ENCODE measurements at places on chromosomes 6 and 20.

DNA sequence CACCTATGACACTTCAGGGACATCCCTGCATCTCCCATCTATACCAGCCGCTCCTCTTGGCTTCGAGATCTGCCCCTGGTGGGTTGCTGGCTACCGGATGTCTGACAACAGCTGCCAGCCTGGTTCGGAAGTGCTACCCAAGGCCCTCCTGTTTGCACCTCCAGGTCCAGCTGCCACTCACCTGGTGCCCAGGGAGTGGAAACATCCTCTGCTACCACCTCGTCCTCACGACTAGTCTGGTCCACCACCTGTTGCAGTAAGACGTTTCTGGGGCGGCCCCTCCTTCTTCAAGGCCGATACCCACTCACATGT is 8.3 kb upstream of the PCMTD2 start:
- DNase-seq, result no peak

DNA sequence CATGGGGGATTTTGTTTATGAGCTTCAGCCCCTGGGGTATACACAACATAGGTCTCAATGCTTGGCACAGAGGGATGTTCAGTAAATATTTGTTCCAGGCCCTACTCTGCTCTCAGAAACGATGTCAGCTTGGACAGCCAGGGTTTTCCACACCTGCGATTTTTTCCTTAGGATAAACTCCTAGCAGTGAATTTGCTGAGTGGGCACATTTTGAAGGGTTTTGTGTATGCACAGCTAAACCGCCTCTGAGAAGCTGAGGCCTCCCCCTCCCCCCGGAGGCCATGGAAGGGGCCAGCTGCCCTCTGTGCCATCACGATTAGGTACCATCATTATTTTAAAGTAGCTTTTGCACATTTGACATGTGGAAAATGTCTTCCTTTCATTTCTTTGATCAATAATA is 199.5 kb downstream of the TAF4 start:
- no peak for DNase-seq

GRCh38 chr6:33424855-33425667 is 5.2 kb downstream of the SYNGAP1 start:
- no peak for DNase-seq

DNA sequence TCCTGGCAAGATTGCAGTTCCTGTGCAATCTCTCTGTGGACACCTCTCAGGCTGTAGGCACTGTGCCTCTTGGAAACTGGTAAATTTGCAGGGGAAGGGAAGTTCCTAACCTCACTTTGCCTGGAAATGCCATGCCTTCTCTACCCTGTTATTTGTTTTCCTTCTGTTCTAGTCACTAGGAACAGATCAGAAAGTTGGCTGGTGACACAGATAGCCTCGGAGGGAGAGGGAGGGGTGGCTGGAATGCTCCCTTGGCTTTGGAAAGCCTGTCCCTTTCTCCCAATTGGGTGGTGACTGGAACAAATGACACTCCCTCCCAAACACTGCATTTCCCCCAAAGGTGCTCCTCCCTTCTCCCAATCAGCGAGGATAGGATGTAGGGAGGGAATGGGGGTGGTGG is 131.5 kb upstream of the F13A1 start:
- DNase-seq, result no peak

DNA sequence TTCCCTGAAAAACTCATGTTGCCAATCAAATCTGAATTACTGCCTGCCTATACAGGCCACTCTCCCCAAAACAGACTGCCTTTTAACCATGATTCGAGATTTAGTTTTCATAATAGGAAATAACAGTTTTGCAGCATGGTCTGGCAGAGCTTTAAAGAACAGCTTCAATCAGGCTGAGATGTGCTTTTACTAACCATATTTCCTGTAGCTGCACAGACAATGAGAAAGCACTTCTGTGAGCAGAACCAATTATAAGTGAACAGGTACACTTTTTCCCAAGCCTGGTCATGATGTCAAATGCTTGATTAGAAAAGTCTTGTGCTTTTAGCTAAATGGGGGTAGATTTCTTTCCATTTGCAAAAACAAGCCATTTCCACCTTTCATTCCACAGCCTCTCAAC is 108.2 kb downstream of the THEMIS start:
- no peak for DNase-seq

DNA sequence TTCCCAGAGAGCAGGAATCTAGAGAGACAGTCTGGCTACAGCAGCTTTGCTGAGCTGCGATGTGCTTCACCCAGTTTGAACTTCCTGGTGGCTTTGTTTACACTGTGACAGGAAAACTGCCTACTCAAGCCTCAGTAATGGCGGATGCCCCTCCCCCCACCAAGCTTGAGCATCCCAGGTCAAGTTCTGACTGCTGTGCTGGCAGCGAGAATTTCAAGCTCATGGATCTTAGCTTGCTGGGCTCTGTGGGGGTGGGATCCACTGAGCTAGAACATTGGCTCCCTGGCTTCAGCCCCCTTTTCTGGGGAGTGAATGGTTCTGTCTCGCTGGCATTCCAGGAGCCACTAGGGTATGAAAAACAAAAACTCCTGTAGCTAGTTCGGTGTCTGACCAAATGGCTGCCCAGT is 91.0 kb upstream of the ESR1 start:
- DNase-seq, result no peak

DNA sequence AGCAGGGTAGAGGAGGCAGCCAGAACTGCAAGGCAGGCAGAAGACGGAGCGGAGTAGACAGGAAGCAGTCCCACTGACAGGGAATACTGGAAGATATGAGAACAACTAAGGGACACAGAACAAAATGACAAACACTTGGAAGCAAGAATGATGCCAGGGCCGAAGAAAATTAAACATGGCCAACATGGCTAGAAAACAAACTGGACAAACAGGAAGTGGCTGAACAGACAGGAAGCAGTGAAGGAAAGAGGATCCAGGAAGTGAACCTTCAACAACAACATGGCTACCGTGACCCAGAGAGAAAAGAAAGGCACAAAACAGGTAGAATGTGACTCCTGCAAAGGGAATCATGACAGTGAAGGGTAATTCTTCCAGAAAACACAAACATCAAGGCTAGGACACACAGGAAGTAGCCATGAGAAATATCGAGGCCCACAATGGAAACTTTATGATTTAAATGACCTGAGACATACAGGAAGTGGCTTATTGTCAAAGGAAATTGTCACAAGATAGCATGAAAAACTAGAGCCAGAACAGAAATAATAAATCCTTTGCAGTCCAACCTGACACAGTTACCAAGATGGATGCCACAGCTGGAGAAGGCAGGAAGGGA is 9.1 kb downstream of the COL11A2 start:
- DNase-seq, result peak; percentile 38

DNA sequence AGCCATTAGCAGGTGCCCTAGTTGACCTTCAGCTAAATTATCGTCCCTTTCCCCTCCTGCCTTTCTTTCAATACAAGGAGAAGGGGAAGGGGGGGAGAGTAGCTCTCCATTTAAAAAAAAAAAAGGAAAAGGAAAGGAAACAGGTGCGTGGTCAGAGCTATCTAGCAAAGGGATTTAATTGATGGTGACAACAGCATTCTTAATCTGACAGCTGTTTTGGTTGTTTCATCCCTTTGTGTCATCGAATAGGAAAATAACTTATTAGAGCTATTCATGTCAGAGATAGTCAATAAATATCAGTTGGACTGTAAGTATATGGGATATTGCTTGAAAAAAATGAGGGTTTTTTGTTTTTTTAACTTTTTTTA is 195.2 kb upstream of the SASH1 start:
- no peak for DNase-seq

DNA sequence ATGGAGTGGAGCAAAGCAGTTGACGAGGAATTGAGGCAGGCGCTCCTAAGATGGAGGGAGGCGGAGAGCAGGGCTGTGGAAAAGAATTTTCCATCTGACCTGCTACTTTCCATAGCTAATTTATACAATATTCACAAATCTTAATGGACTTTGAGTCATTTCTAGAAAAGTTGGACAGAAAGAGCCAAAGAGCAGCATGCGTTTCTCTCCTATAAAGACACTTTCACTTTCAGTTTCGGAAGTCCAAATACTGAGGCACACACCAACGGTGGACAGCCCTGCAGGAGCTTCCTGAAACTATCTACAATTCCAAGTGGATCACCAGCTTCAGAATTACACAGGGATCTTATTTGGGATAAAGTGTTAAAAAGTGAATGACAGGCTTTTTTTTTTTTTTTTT is 43.5 kb downstream of the PANK2 start:
- no peak for DNase-seq

GRCh38 chr6:163468738-163469137 is 54.2 kb downstream of the QKI start:
- no peak for DNase-seq

GRCh38 chr6:14665827-14666724 is 548.5 kb downstream of the CD83 start:
- no peak for DNase-seq

- DNase-seq, result no peak
Observed at GRCh38 chr6:108804956-108805355, 43.3 kb upstream of the ARMC2 start.

- DNase-seq, result no peak
Observed at GRCh38 chr20:23609486-23610109, 3.9 kb upstream of the CST9 start.

GRCh38 chr20:18513208-18513607 is 5.5 kb downstream of the SEC23B start:
- no peak for DNase-seq

- no peak for DNase-seq
Observed at GRCh38 chr6:26538572-26538902, 371 bp downstream of the HMGN4 start.

DNA sequence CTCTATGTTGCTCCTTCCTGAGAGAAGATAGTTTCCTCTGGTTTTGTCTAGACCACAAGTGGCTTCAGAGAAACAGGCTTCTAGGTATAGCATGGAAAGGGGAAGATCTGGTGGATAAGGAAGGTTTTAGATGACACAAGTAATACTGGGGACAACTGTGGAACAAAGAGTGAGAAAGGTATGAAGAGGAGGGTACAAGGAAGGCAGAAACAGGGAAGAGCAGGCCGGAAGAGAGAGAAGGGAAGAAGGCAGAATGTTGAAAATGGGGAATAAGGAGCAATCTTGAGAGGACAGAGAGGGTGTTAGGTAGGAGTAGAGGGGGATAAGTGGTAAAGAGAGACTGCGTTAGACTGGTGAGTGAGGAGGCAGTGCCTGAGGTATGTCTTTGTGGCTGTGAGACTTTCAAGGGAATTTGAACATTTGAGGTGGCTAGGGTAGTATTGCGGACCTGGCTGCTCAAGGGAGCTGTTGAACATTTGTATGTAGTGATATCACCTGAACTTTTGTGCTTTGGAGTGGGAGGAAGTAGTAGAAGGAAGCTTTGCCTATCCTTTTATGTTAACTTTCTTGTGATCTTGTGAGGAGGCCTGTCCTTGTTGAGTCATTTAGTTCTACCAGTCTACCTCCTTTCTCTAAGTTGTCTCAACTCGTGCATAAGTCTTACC is 69.5 kb downstream of the FOXO3 start:
- DNase-seq, result peak; percentile 8

DNA sequence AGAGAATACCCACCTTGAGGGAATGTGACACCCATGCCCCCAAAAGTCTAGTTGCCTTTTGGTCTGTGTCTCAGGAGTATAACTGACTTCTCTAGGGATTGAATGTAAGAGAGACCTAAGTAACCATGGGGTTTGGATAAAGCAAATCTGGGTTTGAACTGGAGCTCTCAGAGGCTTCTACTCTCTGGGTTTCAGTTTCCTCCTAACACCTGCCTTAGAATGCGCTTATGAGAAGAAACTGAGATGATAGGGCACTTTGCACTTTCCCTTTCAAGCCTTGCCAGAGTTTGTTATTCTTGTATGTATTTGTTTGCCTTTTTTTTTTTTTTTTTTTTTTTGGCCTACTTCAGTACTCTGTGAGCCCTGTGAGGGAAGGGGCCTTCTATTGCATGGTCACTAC is 19.4 kb downstream of the SDHAF4 start:
- DNase-seq, result peak; percentile 10

DNA sequence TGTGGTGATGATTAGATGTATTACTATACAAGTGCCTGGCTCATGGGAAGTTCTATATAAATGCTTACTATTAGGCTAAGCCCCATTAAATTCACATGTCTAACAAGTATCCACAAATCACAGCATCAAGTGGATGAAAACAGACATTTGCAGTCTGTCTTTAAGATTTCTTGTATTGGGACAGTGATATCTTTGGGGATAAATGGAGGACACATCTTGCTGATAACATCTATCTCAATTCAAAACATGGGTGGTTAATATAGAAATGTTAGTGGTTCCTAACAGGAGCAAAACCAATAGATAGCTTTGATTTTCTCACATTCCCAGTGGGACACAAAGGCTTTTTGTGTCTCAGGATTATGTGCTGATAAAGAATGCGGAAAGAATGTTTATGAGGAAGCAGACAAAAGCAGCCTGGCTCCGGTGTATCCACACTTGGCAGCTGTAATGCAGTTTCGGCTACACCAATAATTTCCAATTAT is 29.3 kb downstream of the PTPRK start:
- DNase-seq, result no peak

DNA sequence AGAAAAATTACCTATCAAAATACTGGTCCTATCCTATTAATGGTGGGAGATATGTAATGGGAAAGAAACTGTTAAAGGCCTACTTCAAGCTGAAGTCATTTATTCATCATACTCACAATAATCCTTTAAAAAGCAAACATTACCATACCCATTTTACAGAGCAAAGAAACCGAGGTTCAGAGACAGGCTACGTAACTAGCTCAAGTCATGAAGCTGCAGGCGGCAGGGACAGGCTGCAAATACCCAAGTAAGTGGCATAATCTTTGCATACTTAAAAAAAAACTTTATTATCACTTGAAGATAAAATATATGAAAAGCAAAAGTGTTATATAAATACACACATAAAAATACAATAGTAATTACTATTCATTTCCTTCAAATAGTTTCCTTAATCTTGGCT is 2.6 kb downstream of the RALGAPA2 start:
- DNase-seq, result no peak

GRCh38 chr6:162261598-162261997 is 466.0 kb downstream of the PRKN start:
- no peak for DNase-seq

- DNase-seq, result no peak
Observed at GRCh38 chr6:137794516-137795201, 72.4 kb upstream of the TNFAIP3 start.

DNA sequence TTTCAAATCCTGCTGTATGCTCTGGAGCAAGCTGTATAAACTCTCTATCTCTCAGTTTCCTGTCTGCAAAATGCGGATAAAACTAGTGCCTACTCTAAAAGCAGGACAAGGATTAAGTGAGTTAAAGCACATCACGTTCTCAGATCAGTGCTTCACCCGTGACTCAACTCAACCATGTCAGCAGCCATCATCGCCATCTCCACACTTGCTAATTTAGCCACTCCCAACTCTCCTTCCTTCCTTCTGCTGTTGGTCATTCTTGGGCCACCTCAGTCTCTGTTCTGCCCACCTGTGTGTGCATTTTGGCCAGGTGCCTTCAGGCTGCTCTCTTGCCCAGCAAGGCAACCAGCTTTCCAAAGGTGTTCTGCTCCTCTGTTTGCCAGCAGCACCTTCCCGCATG is 260.0 kb upstream of the CDYL start:
- no peak for DNase-seq

GRCh38 chr20:25288291-25289181 is 40.7 kb downstream of the PYGB start:
- no peak for DNase-seq

- no peak for DNase-seq
Observed at GRCh38 chr6:65787787-65788186, 80.8 kb upstream of the EYS start.

Measured in activated CD4-positive, alpha-beta T cell treated with anti-CD3 and anti-CD28 coated beads, Interleukin-2, amount 10 ng/mL, durations not matched to agents 7 days and 5 days (primary cell).